Stimulated activated CD4-positive, alpha-beta T cell treated with anti-CD3 and anti-CD28 coated beads, Interleukin-15, amount 100 ng/mL, for 48 hours (primary cell): ENCODE measurements at places on chromosomes 2 and 18.

DNA sequence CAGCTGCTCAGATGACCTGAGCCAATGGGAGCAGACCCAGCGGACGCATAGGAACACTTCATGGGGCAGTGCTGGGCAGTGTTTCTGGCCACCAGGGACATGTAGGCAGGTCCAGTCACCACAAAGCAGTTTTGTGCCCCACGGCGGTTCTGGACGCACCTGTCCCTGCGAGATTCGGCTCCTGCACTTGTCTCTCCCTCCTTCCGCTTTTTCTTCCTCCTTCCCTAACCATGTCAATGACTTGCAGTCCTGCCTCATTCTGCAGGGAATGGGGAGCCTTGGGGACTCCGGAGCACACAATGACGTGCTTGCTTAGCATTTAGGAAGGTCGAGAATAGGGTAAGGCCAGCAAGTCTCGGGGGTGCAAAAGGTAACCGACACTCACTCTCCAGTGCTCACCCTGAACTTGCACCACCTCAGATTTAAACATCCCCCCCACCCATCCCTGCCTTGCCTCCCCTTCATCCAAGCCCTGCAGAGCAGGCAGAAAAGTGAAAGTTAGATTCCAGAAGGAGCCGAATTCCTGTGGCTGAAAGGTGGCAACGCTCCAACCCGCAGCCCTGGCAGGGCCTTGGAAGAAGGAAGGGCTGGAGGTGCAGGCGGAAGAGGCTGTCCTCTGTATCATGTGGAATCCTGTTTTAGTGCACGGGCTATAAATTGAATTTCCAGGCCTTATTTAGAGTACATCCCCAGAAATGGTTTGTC lies 40.5 kb upstream of the ATG16L1 start:
- no peak for DNase-seq

DNA sequence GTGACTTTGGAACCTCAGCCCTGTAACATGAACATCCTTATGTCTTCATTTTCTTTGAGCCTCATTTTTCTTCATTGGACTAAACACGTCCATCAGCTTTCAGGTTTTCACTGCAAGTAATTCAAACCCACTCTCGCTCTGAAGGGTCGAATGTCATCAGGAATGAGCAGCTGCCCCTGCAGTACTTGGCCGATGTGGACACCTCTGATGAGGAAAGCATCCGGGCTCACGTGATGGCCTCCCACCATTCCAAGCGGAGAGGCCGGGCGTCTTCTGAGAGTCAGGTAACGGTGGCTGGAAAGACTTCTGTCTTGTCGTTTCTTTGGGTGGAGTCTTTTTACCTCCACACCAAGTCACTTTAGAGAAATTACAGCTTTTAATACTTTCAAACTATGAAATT lies 39.1 kb upstream of the PRLH start:
- no peak for DNase-seq

GRCh38 chr2:212713681-212714080 lies 175.1 kb upstream of the ERBB4 start:
- DNase-seq = no peak

- DNase-seq = no peak
These were observed 11.7 kb upstream of the CNGA3 start for GRCh38 chr2:98334439-98335078.

GRCh38 chr2:210460322-210461227 lies 16.0 kb downstream of the LANCL1 start:
- DNase-seq = no peak

- no peak for DNase-seq
These were observed 139.9 kb upstream of the MAPRE2 start for GRCh38 chr18:34901299-34901698.

GRCh38 chr2:200275295-200276013 lies 31.0 kb upstream of the SPATS2L start:
- DNase-seq = no peak

- DNase-seq = no peak
These were observed 16.2 kb downstream of the SCYGR8 start for GRCh38 chr2:227761740-227762476.

- DNase-seq = no peak
These were observed 21.7 kb downstream of the HDAC4 start for GRCh38 chr2:239378918-239379640.
